Activated CD4-positive, alpha-beta T cell treated with anti-CD3 and anti-CD28 coated beads, Interleukin-10, Interleukin-2, amounts not matched to agents 100 ng/mL and 50 ng/mL, durations not matched to agents 16 hours and 8 hours (primary cell): ENCODE measurements at places on chromosomes 3 and 15.

DNA sequence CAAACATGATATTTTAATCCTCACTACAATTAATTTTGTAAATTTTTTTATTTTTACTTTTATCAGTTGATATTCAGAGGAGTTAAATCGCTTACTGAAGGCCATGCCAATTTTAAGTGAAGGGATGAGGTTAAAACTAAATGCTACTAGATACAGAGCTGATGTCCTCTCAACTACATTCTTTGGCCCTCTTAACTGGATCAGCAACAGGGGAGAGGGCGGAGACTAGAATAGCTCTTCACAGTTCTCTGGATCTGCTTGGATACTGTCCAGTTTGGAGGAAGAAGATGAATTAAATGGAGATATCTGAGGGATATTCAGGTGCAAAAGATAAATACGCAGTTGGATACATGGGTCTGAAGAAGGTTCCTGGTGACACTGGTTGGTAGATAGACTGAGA is 85.6 kb upstream of the LYSMD4 start:
- no peak for DNase-seq

GRCh38 chr3:176988795-176989194 is 208.5 kb downstream of the TBL1XR1 start:
- no peak for DNase-seq

- no peak for DNase-seq
These were observed 128.5 kb downstream of the C3orf70 start for GRCh38 chr3:185024406-185024805.

DNA sequence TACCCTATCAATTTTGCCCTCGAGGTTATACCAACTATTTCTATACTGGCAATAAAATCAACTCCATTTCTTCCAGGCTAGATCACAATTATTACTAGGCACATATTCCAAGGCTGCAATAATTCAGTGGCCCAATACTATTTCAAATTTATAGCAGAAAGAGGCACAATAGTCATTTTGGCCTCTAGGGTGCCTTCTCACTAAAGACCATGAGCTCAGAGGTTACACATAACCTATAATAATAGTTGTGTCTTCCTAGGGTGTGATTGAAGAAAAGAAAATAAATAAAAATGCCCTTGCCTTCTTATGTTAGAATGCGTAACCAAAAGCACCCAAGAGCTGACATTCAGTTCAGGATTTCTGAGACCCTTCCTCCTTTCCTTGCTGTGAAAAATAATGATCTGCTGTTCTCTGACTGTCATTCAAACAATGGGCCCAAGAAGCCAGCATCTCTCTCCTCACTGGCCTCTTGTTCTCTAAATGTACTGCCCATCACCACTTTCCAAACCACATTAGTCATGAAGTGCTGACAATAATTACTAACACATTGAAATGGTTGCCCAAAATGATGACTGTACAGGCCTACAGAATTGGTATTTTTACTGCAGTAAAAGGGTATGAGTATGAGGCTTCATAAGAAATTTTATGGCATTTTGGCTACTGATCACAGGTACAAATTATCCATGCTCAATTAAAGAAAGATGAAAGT is 244.8 kb downstream of the LRRN1 start:
- no peak for DNase-seq

GRCh38 chr3:175129126-175129525 is 270.0 kb downstream of the NAALADL2 start:
- DNase-seq: no peak

DNA sequence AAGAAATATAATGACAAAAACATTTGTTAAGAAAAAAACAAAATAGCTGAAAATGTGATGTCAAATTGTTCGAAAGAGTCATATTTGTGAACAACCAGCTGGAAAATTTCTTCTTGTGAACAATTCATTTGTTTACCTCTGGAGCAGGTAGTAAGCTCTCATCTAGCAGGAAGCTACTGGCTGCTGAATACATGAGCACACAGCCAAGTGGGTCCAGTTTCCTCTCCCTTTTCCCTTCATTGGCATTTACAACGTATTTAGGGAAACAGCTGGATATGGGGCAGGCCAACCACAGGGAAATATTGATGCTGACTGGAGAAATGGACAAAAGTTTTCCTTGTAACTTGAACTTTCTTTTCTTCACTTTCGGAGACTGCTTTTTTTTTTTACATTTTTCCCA is 1354.7 kb upstream of the EPHA6 start:
- DNase-seq: no peak

- peak; percentile 96 for DNase-seq
These were observed 68.9 kb upstream of the TNFSF10 start for GRCh38 chr3:172591876-172592771.

GRCh38 chr3:157672061-157672460 is 168.8 kb upstream of the VEPH1 start:
- DNase-seq: no peak

GRCh38 chr3:132840201-132840700 is 118.0 kb upstream of the NPHP3 start:
- DNase-seq: no peak

- DNase-seq: no peak
These were observed 80.9 kb downstream of the THBS1 start for GRCh38 chr15:39661776-39662175.

- no peak for DNase-seq
These were observed 5.9 kb upstream of the TBC1D21 start for GRCh38 chr15:73867426-73867825.

- DNase-seq: no peak
These were observed 89.7 kb upstream of the GBE1 start for GRCh38 chr3:81851176-81851575.

DNA sequence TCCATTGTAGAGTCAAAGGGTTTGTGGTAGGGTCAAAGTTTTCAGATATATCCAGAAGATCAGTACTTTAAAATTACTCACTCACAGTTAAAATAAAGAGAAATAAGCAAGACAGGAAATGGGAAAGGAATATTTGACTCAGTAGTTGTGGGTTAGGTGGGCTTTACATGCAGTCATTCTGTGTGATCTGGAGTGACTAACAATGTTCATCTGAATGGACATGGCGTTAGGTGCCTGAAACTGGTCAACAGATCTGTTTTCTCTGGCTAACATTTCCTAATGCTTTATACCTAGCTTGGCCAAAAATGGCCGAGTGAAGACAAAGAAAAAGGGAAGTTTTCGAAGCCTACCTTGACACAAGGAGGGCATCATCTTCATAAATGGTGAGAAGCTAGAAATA is 133.4 kb upstream of the SATB1 start:
- peak; percentile 74 for DNase-seq

DNA sequence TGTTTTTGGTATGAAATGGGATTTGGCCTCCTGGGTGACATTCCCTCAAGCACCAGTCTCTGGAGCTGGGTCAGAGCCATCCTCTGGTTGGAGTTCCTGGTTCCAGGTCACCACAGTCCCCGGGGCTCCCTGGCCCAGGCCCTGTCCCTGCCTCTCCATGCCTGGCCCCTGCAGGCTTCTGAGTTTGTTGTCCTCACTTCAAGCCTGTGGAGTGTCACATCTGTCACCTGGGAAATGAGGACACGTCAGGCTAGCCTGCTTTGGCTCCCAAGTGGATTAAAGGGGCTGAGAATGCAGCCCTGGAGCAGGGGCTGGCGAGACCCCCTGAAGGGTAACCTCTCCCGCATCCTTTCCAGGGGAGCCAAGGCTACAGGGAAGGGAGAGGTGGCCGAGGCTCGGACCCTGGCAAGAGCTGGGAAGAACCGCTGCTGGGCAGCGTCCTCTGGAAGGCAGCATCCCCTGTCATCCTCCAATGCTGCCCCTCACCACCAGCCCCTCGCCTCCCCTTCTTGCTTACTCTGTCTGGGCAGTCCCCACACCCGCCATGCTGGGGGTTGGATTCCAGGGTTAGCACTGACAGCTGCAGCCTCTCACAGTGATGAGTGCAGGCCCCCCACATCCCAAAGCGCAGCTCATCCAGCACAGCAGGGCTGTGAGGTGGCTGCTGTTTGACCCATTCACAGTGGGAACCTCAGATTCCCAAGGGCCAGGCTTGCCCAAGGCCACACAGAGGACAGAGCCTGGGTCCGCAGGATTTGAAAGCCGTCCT is 75.5 kb upstream of the IQSEC1 start:
- DNase-seq: no peak

DNA sequence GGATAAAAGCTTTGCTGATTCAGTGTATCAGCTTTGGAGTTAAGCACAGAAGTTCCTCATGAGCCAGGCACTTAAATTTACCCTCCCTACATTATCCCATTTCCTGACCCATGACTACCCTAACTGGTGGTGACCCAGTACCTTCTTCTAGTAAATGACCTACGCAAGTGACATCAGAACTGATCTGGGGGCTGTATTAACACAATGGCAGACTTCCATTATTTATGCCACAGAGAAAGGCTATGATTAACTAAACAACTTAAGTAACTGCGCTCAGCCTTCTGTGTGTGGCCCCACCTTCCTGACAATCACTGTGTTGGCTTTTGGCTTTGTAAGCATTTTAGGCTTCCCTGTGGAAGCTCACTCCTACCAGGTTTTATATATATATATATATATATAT is 1.9 kb downstream of the MB21D2 start:
- DNase-seq: no peak

DNA sequence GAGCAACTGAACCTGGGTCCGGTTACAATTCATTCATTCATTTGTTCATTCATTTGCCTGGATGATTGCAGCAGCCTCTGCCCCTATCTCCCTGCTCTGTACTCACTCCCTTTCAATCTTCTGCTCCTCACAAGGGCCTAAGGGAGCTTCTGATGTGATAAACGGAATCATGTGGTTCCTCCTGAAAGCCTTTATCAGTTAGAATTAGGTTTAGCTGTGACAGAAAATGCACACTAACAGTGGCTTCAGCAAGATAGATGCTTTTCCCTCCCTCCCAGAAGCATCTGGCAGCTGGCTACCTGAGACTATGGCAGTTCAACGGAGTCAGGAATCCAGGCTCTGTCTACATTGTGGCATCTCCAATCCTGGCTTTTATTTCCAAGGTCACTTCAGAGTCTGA is 196.0 kb downstream of the ADAMTS9 start:
- no peak for DNase-seq

GRCh38 chr3:94996743-94997142 is 933.9 kb downstream of the NSUN3 start:
- no peak for DNase-seq

DNA sequence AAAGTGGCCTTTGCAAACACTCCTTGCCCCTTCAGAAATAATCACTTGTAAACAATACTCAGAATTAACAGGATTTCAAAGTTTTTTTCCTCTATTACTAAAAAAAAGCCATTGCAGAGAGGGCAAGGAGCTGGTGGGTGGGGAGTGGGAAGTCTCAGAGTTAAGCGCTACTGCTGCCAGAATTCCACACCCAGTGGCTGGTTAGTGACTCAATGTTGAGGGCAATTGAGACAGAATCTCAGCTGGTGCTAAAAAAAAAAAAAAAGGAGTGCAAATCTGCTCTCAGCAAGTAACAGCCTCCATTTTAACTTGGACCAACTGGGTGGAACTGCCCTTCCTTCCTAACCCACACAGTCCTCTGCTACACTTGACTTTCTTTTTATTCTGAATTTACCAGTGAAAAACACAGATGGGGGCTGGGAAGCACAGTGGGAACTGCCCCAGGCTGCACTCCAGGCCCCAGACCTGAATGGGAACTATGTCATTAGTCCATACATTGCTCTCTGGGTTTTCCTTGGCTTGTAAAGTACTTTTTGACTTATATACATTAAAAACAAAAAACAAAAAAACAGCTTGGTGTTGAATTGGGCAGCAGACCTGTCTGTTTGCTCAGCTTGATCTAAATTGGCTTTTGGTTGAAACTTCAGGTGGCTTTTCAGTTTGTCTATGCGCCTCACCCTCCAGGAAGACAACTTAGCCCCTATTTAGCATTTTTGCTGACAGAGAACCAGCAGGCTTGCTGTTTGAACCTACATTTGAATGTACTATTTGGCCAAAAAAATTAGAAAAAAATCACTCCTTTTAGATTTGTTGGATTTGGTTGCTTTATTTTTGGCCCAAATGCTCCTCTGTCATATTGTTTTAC is 357.8 kb upstream of the TBL1XR1 start:
- no peak for DNase-seq

- no peak for DNase-seq
These were observed 37.0 kb downstream of the NPTN start for GRCh38 chr15:73596174-73596573.

DNA sequence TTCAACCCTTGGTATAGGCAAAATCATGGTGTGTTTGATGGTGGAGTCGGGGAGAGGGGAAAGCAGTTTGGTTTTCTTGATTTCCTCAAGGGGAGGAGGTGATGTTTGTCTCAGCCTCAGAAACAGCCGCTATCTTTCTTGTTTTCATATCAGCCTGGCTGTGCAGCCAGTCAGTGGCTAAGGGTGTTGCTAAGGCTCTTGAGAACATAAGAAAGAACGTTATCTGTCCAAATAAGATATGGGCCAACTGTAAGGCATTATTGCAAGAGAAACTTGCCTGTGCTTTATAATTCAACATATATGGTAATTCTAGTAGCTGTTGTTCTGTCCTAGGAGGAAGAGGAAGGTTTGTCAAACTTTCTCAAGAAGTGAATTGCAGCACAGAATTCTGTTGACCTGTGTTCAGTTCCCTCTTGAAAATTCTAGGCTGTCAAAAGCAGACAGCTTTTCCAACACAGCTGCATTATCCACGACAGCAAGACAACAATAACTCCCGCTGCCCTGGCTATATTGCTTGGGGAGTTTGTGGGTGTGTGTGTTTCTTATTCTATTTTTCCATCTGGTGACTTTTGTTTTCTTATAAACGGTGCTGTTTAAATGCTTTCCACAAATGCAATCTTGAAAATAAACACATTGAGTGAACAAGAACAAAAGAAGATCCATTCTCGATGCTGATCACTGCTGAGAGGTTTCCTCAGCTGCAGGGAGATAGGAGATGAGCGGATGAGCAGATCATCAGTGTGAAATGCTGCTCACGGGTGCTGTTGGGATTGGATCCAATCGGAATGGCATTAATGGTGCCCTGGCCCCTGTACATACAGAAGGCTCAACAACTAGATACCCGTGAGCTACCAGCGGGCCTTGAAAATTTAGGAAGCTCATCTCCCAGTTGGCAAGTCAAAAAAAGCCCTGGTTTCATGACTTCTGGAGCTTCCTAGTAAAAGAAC is 90.8 kb upstream of the TNFAIP8L3 start:
- no peak for DNase-seq

DNA sequence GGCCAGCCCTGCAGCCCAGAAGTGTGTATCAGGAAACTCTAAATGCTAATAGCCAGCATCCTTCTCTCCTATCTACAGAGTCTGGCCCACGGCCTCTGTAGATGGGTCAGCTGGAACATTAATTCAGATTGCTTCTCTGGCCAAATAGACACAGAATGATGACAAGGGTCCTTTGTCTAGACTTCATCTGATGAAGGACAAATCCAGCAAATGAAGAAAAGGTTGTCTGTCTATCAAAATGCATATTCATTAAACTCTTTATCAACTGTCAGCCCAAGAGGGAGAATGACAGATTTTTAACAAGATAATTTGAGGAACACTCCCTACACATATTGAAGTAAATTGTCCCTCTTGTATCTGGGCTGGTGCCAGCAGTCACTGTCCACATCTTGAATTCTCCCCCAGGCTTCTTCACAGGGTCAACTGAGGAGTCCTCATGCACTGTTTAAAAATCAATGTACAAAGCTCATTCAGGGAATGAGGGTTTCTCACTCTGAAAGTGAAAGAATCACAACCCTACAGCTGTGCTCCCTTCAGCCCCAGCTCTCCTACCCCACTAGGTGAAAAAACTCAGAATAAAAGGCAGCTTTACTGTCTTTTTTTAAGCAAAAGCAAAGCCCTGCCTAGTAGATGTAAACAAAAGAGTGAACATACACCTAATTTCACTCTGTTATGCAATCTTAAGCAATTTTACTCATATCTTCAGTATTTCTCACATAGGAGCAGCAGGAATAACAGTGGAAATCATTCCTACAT is 507.7 kb downstream of the IGSF11 start:
- no peak for DNase-seq
